ENCODE measurements at places on chromosomes 5 and 9.

DNA sequence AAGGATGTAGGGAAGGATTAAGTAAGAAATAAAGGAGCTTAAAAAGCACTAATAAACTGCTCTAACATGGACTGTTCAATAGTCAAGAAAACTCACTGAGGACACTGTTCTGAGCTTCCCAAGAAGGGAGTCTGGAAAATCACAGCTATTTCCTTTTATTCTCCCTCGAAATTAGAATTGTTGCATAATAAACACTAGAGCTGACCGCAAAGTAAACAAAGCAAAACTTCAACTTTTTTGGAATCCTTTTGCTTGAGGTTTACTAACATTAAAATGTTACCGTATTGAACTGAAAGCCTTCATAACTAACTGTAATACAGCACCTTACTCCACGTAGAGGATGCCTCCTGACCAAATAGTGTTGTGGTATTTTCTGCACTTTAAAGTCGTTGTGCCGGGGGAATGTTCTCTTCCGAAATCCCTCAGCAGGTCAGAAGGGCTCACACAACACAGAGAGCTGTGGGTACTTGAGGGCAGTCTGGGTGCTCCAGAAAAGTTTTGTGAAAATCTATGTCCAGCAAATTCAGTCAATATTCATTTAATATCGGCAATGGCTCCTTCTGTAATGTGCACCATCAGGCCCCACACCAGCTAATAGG lies 59.2 kb downstream of the TTLL11 start:
- no peak overlapping the region for H3K4me3 ChIP-seq
- no peaks in the 10 kb centered on the region for H3K4me1 ChIP-seq
- H3K27me3 ChIP-seq: no peaks in the 10 kb centered on the region
- DNase-seq: no peak

GRCh38 chr9:97529363-97530076 lies 28.1 kb downstream of the TMOD1 start:
- no peak for DNase-seq
- peak overlapping the region; percentile 28 for H3K27ac ChIP-seq
- no peaks in the 10 kb centered on the region for H3K36me3 ChIP-seq

DNA sequence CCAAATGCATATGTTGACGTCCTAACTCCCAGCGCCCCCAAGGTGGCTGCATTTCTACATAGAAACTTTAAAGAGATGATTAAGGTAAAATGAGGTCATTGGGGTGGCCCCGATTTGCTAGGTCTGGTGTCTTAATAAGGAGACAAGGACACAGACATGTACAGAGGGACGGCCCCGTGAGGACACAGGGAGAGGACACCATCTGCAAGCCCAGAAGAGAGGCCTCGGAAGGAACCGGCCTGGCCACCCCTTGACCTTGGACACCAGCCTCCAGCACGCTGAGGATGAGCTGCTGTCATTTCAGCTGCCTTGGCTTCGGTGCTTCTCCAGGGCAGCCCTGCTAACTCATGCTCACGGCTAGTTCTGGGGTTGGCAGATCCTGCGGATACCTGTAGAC lies 73.2 kb downstream of the MRPL36 start:
- no peaks in the 10 kb centered on the region for H3K36me3 ChIP-seq
- H3K4me1 ChIP-seq: no peaks in the 10 kb centered on the region
- H3K27ac ChIP-seq: no peak overlapping the region
- H3K4me3 ChIP-seq: no peak overlapping the region

- DNase-seq: peak; percentile 71
- no peaks in the 10 kb centered on the region for H3K36me3 ChIP-seq
- peaks cover 5% of the 10 kb centered on the region for H3K27me3 ChIP-seq
- H3K4me1 ChIP-seq: no peaks in the 10 kb centered on the region
These were observed 3.8 kb downstream of the BRINP1 start for GRCh38 chr9:119365291-119366027.

Measured in kidney (tissue), 22 donors.